ENCODE measurements at places on chromosomes 7 and 10. TPM values are rescaled to one million over a fixed set of nuclear protein-coding genes. Genes with fewer than 3 reads are reported as not detected.
A peak's percentile ranks its signal among the peaks of the same experiment; 100 is the strongest.

HOGA1 gene
- total RNA-seq: 0.77 TPM

SMKR1 gene
- 0.13 TPM for total RNA-seq

CPEB3 gene
- total RNA-seq: 0.90 TPM

GRCh38 chr10:81019029-81019890, 481.6 kb downstream of the SH2D4B start:
- peak; percentile 43 for DNase-seq

DNA sequence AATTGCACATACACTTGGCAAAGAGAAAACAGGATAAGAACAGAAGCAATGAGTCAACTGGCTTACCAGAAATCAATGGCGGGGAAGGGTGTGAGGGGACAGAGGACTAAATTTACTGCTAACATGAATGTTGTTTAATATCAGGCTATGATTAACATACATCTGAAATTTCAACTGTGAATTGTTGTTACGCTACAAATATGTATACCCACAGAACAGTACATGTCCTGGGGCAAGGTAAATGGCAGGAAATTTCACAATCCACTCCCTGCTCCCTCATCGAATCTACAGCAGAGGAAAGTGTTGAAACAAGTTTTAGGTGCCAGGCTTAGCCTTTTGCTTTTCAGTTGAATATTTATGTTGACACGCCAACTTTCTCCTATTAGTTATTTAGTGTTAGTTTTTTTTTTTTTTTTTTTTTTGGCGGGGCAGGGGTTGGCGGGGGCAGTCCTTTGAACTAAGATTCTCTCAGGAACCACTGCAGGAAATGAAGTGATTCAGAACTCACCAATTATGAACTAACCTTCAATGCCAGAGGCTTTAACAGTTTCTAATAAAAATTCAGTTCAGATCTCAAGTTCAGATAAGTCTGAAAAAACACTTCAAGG, 99.0 kb downstream of the UBE2H start:
- DNase-seq: peak; percentile 54

- DNase-seq: no peak
Observed at GRCh38 chr7:2802504-2803341, 41.4 kb downstream of the GNA12 start.

DNA sequence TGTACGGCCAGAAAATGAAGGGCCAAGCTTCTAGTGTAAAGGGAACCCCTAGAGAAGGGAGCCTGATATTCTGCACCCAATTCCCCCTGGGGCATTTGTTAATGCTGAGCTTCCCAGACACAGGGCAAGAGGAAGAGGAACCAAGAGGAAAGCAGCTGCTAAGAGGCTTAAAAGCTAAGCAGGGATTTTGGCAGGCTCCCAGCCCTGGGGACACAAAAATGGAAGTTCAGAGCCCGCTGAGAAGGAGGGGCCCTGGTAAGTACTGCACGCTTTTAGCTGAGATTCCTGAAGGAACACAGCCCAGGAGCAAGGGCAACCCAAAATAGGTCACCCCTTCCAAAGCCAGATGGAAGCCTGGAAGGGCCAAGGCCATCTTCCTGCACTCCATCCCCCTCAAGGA, 387.3 kb upstream of the MGMT start:
- no peak for DNase-seq

DNA sequence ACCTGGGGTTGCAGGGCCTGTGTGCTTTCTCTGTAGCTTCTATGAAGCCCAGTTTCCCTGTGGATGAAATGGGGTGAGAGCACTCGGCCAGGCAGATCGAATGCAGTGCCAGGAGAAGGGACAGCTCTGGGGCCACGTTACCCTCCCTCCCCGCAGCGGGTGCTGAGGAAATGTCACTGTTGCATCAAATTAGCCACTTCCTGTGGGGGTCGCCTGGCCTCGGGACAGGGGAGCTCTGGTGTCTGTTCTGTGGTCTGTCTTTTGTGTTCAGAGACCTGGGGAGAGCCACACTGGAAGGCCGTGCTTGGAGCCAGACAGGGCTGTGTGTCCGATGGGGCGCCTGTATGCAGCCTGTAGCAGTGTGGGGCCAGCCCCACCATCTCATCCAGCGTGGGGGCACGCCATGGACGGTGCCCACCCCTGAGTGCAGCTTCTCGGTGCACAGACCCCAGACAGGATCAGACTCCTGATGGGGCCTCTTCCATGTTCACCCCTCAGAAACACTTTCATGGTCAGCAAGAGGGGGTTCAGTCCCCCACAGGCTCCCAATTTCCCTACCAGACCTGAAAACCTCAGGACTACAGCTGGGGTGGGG, 13.6 kb downstream of the TTYH3 start:
- no peak for DNase-seq

DNA sequence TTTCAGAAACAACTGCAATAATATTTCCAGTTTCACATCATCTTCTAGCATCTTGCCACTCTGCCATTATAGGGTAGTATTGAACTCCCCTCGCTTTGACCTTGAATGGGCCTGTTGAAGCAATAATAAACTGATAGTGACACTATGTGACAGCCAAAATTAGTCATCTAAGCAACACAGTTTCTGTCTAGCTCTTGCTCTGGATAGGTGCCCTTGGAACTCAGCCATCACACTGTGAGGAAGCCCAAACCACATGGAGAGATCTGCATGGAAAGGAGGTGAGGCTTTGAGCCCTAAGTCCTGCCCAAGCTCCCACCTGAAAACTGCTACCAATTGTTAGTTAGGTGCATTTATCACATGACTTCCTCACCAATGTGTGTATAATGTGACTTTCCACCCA, 18.1 kb upstream of the KCND2 start:
- DNase-seq: no peak

DNA sequence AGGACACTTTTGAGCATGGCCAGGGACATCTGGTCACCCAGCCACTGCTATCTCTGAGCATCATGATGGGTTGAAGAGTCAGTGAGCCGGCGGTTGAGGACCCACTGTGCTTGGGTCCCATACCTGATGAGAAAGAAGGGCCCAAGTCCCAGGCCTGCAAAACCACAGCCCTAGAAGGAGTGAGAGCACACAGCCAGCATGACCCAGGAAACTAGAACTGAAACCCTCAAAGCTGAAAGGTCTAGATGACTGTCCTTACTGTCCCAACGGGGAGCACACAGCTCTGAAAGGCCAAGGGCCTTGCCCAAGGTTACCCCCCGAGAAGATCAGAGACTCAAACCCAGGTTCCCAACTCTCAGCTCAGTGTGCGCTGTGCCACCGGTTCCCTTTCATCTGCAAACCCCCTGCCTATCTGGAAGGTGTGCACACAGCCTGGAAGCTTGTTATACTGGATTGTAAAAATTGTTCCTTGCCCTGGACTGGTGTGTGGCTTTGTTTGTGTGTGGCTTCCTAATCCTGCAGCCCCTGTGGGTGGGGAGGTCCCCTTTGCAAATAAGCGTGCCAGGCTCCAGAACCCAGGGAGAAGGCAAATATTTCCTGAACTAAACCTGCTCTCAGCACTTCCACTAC, 22.6 kb upstream of the PSAP start:
- DNase-seq: no peak

GRCh38 chr7:124263232-124263827, 230.5 kb upstream of the TMEM229A start:
- no peak for DNase-seq

GRCh38 chr10:34033078-34033477, 698.6 kb upstream of the NRP1 start:
- no peak for DNase-seq

GRCh38 chr10:124703778-124704427, 40.3 kb downstream of the FAM53B start:
- no peak for DNase-seq

GRCh38 chr10:95628786-95629185, 27.7 kb downstream of the ALDH18A1 start:
- DNase-seq: no peak

All from dermis microvascular lymphatic vessel endothelial cell (primary cell).